ENCODE measurements at places on chromosomes 1 and 21.

- no peak for DNase-seq
Observed at GRCh38 chr1:2627746-2628145, 5.1 kb downstream of the MMEL1 start.

DNA sequence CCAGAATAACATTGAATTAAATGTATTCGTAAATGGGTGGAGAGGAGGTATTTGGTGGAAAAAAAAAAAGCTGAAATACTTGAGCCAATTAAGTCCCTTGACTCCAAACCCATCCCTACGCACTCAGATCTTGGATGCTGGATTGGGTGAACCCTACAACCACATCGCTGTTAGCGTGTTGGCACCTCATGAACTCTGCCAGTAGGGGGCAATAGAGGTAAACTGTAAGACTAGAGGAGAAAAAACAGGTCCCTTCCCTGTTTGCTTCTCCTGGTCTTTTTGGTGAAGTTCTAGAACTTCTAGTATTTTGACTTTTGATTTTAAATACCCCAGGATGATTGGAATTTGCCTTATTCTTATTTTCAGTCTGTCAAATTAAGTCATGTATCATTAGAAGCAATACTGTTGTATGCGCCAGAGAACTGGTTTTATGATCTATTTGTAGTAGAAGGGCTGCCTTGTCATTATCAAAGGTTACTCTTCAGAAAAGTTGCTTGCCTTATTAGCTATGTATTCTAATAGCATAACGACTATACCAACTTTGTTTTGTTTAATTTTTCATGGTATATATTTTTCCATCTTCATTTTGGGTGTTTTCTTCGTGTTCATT is 1.9 kb upstream of the OR13G1 start:
- DNase-seq = no peak

GRCh38 chr1:236161230-236161629 is 18.9 kb downstream of the GPR137B start:
- DNase-seq = no peak

DNA sequence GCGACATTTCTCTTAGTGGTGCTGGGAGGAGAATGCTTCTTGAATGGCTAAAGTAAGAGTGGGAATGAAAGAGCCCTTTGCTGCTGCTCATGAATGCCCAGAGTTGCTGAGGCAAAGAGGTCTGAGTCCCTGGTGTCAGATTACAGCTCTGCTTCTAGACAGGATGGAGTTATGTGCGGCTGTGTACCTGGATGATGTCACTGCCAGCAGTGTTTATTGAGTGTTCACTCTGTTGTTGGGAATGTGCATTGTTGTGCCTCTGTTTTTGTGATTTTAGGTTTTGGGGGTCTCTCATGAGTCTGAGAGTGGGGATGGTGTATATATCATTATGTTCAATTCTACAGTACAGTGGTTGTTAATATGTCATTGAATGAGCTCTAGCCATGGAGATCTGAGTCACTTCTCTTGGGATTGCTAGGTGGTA is 2.7 kb downstream of the CDC14A start:
- DNase-seq = no peak

DNA sequence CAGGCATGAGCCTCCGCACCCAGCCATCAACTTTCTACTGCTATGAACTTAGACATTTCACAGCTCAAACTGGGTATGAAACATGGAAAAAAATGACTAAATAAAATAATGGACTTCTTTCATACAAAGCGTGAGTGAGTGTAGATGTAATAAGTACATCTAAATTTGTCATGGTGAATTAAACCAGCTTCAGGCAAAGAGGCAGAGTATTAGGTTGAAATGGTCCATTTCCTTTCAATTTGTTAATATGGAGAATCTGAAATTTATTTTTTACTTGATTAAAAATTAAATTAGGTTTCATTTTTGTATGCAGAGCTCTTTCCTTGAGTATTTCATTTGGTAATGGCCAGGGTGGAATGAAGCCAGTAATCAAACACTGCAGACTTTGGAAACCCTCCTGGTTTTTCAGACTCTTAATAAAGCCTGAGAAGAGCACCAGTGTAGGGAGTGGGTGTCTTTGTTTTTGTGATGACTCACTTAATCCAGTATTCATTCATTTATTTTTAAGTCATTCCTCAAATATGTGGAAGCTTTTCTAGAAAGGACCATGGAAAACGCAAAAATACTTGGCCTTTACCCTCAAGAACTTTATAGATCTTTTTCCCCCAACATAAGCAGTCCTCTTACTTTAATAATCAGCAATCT is 49.2 kb downstream of the ALG14 start:
- no peak for DNase-seq

DNA sequence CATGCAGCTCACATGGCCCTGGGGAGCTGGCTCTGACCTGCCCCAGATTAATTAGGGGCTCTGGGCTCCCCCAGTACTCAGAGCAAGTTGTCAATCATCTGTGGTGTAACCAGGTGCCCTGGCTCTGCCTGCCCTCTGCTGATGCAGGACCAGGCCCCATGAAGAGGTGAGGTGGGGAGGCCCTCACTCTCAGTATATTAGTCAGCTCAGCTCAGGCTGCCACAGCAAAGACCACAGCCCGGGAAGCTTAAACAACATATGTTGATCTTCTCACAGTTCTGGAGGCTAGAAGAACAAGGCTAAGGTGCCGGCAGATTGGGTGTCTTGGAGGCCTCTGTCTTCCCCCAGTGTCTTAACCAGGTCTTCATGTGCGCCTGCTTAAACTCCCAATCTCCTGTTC is 66.5 kb downstream of the FCRL5 start:
- DNase-seq = no peak

DNA sequence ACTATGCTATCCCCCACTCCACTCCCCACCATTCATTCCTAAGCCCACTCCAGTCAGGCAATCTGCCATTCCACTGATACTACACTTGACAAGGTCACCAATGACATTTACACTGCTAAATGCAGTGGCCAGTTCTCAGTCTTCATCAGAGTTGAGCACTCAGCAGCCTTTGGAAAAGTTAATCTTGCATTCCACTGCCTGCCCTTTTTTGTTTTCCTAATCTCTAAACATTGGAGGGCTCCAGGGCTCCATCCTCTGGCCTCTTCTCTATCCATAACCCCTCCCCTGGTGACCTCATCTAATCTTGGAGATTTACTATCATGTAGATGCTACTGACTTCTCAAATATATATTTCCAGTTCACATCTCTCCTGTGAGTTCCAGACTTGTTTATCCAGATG is 70.9 kb upstream of the S1PR1 start:
- no peak for DNase-seq

DNA sequence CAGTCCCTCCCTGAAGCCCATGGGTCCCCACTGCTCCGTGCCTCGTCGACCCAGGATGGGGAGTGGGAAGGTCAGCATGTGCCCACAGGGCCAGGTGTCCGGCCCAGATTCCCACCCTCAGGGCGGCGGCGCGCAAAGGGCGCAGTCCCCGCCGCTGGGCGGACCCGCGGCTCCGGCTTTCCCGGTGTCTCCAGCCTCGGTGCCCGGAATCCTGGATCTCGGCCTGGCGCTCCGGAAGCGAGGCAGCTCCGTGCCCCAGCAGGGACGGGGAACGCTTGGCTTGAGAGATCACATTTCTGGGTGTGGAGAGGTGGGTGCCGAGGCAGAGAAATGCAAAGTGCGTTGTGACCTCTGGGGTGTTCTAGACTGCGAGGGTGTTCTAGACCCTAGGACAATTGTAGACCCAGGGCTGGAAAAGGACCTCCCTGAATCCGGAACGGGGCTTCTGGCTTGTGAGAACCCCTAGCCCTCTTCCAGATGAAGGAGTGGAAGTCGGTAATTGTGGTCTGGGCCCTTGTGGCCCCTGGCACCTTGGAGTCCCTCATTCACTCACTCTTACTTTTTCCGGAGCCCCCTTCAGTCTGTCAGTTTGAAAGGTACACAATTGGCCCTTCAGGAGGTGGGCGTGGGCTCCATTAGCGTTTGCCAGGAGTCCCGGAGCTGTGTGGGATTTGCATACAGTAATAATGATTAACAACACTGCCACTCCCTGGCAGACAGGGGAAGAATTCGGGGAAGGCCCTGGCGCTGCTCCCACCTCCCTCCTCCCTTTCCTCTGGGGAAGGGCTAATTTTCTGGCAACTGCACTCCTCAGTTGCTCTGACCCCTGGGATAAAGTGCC is 1.6 kb upstream of the KCND3 start:
- DNase-seq = no peak

DNA sequence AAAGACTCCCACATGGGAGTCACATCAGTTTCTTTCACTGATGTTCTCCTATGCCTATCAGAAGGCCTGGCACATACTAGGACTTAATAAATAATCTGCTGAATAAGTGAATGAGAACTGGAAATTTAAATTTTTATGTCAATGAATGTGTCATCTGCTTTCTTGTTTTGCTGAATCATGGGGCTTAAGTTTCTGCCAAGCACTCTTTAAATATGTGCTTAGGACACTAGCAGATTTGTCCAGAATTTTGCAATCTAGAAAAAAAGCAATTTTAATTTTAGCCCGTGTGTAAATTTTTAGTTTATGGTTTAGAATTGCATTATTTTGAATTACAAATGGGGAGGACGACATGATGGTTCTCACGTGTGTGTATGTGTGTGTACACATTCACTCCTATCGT is 803.1 kb downstream of the USP25 start:
- no peak for DNase-seq

- no peak for DNase-seq
Observed at GRCh38 chr1:4395676-4396075, 258.7 kb upstream of the AJAP1 start.

DNA sequence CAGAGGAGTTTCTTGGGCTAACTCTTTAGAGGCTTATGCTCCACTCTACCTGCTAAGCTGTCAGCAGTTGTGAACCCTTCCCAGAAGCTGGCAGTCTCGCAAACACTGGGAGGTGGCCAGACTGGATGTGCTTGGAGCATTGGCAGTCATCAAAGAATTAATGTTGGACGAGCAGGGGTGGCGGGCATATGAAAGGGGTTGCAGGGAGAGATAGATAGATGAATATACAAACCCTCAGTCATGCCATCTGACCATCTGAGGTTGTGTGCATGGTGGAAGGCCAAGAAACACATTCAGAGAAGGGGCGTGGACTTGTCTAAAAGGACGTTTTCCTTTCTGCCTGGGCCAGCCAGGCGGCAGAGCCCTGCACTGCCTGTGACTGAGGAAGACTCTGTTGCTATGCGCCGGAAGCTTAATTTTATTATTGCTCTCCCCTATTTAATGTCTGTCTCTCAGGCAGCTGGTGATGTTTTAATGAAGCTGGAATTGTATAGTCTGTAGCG is 164.4 kb downstream of the PBX1 start:
- no peak for DNase-seq

DNA sequence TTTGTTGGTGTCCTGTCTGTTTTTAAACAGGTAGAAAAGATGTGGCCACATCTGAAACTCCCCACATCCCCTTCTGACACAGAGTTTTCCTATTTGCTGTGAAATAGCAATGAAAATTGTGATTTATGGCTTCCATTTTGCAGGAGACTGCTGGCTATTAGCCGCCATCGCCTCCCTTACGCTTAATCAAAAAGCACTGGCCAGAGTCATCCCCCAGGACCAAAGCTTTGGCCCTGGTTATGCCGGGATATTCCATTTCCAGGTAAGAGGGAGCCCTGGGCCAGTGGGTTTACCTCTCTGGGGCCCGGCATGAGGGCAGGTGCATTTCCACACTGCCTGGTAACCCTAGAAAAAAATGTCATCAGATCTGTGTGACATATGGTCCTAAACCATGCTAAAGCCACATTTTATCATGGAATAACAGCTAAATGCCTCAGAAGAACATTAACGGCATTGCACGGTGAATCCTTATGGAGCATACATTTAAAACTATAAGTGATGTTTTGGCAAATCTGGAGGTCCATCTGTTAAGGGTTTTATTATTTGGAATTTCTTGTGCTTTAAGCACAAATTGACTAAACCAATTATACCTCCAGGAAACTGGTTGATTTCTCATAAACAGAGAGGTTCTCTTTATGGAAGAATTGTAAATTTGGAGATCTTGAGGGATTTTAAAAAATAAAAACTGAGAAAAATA is 12.3 kb downstream of the CAPN9 start:
- no peak for DNase-seq

- no peak for DNase-seq
Observed at GRCh38 chr1:24999426-24999825, 69.3 kb upstream of the RUNX3 start.

- no peak for DNase-seq
Observed at GRCh38 chr1:20491866-20492265, 5.9 kb upstream of the CAMK2N1 start.

- no peak for DNase-seq
Observed at GRCh38 chr1:233790662-233791371, 113.7 kb upstream of the SLC35F3 start.

- DNase-seq = no peak
Observed at GRCh38 chr21:25457411-25457810, 149.9 kb downstream of the MRPL39 start.

- no peak for DNase-seq
Observed at GRCh38 chr1:94719926-94720793, 100.0 kb upstream of the SLC44A3 start.

DNA sequence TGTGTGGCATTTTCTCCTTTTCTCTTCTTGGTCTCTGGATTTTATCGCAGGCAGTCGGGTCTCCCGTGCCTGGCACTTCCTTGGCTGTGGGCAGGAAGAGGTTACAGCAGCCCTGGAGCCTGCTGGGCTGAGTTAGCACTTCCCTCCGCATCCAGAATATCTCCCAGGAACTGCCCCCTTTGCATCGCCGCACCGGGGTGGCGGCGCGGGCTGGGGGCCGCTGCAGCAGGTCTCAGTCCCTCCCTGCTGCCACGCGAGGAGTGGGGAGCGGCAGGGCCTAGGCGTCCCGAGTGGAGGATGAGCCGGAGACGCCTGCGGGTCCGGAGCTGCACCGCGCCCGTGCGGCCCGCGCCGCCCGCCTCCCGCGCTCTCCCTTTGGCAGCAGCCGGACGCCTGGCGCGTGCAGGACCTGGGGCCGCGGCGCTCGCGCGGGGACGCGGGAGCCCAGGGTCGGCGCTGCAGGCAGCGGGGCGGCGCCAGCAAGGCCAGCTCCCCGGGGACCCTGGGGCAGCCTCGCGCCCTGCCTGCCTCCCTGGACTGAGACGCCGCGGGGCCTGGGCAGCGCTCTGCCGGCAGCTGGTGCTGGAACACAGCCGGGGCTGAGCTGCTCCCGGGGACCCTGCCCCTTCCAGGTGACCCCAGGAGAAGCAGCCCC is 192.8 kb downstream of the PRDM2 start:
- DNase-seq = no peak

Measured in activated CD8-positive, alpha-beta memory T cell treated with anti-CD3 and anti-CD28 coated beads for 1 hour (primary cell).